T-helper 1 cell (primary cell): ENCODE measurements at places on chromosomes 3 and 15.
A peak's percentile ranks its signal among the peaks of the same experiment; 100 is the strongest.

DNA sequence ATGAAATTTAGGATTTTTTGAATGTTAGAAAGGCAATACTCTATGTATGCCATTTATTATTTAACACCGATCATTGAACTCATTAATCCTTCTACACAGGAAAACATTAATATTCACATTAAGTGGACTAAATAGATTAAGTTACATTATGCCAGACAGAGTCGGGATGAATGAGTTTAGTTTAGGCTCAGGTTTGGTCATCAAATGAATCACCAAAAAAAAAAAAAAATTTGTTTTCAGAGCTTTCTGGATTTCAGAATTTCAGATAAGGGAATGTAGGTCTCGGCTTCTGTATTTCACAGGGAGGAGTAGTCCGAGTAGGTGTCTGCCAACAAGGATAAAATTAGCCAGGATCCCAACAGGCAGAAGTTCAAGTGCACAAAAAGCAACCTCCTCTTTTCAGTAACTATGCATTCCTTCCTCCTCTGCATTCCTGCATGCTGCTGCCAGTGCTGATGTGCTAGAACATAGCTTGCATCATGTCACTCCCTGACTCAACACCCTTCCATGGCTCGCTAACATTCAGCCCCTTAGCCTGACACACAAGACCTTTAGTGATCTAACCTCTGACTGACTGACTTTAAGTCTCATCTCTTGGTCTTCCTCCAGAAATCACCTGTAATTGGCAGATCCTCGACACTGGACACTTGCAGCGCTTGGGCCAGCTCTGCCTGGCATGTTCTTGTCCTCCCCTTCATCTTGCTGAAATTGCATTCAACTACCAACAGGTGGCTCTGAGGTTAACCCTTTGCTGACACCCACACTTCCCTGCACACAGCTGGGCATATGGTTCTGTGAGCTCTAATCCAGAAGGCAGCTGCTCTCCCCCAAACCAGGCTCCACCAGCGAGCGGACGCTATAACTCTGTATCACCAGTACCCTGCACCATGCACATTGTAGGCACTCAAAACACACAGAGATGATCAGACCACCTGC, 145.4 kb upstream of the PROK2 start:
- peak; percentile 27 for DNase-seq

- no peak for DNase-seq
Observed at GRCh38 chr3:4736284-4736861, 242.9 kb upstream of the BHLHE40 start.

DNA sequence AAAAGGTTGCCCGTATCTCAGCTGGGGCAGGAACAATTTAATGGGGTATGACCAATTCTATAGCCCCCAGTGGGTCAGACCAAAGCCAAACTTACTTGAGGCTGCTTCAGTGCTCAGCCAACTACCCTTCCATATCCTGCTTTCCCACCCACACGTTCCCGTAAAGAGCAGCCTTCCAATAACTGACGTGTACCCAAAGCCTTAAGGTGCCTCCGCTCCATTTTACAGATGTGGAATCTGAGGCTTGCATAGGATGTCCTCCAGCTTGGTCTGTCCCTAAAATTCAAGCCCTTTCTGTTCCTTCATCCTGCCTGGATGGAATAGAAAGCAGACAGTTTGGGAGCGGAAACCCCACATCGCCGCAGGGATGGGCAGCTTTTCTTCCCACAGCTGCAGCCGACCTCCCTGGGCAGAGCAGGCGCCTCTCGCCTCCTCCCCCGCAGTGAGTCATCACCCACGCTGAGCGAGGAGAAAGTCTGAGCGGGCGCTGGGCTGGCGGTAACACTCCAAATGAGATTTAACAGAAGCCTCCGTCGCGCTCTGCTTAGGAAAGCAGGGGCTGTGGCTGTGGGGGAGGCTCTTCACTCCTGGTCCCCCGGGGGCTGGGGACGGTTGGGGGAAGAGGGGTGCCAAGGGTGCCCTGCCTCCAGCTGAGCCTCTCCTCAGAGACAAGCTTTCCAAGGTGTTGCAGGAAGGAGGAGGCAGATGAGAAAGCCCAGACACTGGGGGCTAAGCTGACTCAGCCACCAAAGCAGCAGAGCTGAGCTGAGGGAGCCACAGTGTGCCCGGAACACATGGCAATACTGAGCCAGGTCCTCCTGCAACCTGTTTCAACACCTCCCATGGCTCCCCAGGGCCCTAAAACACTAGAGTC, 57.8 kb upstream of the HRH1 start:
- DNase-seq = no peak

- no peak for DNase-seq
Observed at GRCh38 chr3:77052733-77053670, 13.1 kb downstream of the ROBO2 start.

DNA sequence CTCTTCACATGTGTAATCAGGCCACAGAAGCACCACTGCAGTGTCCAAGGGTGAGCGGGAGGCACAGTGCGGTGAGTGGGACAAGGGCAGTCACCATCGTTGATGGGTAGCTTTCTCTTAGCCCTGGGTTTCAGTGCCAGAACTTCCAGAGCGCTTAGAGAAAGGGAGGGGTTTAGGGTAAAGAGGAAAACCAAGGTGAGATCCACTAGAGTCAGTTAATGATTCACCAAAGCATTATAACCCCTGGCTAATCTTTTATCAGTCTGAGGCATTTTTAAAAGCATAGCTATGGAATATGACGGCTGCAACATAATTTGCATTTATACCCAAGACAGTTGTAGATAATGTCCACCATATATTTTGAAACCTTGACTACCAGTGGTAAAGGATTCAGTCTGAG, 94.8 kb downstream of the SHQ1 start:
- DNase-seq = no peak

GRCh38 chr15:59237119-59237855, 30.6 kb downstream of the LDHAL6B start:
- no peak for DNase-seq

DNA sequence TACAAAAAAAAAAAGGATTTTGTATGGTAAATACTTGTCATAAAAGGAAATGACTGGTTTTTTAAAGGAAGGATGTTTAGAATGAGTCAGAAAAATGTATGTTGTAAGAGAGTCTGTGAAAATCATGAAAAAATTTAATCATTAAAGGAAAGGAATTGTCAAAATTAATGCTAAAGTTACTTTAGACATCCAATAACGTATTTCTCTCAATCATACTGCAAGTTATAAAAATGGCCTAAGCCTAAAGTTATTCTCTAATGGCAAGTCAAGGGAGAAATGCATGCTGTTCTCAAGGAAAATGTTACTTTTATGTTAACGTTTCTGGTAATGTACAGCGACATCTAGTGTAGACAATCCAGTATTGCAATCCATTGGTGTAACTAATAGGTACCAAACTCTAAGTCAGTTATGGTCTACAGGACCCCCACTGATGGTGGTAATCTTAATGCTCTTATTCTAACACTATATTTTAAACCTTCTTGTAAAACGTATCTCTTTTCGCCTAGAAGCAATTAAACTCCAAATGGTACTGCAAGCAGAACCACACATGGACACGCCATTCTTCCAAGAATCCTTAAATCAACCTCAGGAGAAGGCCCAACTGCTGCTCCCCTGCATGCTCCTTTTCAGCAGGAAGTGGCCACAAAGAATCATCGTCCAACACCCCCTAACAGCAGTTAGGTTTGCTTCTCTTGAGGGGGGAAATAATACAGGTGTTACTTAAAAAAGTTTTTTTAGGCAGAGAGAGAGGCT, 35.2 kb downstream of the NCEH1 start:
- no peak for DNase-seq

DNA sequence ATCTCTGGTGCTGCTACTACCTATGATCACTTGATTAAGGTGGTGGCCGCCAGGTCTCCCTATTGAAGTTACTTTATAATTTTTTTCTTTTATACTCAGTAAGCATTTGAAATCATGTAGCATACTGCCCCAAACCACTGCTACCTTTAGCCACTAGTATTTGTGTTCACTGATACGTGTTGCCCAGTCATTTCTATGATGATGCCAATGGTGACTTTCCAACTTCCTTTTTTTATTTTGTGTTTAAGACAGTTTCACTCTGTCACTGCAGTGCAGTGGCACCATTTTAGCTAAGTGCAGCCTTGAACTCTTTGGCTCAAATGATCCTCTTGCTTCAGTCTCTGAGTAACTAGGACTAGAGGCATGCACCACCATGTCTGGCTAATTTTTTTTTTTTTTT, 598.2 kb downstream of the NAALADL2 start:
- DNase-seq = no peak

DNA sequence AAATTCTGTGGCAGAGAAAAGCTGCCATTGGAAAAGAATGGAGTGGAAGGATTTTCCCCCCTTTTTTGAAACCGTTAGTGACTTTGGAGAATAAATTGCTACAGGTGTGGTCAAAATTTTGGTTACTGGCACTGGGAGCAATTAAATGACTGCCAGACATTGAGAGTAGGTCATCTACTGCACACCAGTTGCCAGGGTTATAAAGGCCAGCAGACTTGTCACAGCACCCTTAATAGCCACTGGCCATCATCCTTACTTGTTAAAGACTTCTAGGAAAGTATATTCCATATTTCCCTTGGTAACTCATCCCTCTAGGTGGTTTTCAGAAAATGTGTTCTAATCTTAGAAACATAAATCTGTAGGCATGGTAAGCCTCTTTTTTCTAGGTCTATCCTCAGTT, 8.0 kb downstream of the PIK3CA start:
- no peak for DNase-seq

DNA sequence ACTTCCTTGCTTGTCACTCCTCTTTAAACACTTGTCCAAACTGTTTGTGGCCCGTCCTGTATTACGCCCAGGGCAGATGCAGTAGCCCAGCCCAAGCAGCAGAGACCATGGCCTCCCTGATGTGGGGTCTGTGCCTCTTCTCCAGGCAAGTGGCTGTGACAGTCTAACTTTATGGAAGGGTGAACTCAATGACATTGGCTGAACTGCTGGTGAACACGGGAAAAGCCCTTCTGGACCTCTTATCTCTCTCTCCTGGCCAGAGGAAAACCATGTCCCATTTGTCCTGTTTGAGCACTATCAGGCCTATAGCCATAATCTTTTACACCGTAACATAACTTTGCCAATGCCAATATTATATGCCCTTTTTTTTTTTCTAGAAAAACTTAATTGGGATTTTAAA, 67.6 kb downstream of the SMAD3 start:
- DNase-seq = no peak

GRCh38 chr3:148737104-148737530, 39.4 kb downstream of the AGTR1 start:
- no peak for DNase-seq

DNA sequence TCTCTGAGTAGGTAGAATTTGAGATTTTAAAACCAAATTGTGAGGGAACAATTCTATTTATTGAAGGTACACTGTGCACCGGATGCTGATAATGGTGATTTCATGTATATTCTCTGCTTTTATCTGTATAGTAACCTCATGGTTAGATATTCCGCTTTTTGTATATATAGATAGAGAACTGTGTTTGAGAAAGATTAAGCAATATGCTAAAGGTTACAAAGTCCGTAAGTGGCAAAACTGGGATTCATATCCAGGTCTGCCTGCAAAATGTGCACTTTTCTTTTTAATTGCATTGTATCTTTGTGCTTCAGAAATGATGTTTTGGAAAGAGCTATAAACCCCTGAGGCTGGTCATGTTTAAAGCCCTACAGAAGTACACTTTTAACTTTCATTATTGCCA, 635.4 kb upstream of the NECTIN3 start:
- DNase-seq = no peak

DNA sequence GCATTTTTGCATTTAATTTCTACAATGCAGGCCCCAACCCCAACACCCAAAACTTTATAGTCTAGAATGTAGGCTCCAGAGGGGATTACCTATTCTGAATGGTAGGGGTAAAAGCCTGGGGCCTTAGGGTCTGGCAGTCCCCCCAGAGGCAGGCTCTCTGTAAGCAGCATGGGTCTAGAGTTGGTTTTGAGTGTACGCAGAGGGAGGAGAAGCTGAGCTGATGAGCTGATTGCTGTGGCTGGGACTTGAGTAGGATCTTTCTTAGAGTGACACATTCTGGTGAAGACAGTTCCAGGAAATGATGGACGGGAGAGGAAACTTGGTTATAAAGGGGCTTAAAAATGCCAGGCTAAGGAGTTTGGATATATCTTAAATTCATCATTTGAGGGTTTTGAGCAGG, 2.1 kb downstream of the LPP start:
- no peak for DNase-seq

DNA sequence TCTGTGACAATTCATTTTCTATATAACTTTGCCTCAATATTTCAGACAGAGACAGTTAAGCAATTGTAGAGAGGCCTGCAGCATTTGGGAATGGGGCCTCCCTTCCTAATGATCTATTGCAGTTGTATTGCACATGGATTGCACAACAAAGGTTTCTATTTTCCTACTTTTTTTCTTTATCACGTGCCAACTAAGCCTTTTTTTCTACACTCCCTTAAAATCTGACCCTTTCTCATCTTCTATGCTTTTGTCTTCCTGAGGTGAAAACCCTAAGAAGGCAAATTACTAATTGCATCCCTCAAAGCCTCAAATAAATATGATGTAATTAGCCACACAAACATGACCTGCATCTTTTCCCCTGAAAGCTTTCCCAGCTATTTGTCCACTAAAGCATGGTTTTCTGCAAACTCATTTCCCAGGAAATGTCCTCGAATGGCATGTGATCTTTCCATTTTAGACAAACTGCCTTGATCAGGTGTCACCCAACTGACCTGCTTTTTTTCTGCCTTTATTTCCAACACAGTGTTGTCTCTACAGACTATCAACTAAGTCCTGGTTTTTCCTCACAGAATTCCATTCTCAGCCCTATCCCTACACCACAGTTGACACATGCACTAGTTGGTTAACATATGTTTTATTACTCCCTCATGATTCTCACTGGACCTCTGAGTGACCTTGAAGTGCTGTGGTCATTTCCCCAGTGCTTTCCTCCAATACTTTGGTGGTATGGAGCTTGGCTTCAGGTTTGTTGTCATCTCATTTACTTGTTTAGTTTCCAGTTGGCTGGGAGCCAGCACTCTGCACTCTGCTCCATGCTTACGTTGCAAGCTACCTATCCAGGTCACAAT, 31.9 kb upstream of the TSC22D2 start:
- no peak for DNase-seq

DNA sequence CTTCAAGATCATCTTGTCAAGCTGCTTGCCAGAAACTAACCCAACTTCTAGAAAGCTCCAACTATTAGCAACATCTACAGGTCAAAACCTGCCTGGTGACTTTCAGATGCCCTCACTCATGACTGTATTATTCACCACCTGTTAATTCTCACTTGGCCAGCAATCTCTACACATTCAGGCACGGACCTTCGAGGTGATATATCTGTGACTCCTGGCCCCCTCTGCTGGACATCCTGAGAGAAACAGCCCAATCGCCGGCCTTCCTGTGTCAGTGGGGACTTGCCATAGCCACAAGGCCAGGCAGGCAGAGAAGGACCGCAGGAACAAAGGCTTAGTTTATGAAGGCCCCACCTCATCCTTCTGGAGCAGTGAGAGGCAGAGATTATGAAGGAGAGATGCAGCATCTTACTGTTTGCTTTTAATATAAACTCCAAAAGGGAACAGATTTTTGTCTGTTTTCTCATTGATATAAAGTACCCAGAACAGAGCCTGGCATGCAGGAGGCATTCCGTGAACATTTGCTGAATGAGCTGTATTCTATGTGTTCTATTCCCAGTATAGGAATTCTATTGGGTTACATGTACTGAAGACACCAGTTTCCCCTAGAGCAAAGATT, 24.4 kb upstream of the OCA2 start:
- DNase-seq = no peak

- no peak for DNase-seq
Observed at GRCh38 chr15:66578286-66578875, 12.6 kb upstream of the LCTL start.
